ENCODE measurements at places on chromosomes 2 and 18.

DNA sequence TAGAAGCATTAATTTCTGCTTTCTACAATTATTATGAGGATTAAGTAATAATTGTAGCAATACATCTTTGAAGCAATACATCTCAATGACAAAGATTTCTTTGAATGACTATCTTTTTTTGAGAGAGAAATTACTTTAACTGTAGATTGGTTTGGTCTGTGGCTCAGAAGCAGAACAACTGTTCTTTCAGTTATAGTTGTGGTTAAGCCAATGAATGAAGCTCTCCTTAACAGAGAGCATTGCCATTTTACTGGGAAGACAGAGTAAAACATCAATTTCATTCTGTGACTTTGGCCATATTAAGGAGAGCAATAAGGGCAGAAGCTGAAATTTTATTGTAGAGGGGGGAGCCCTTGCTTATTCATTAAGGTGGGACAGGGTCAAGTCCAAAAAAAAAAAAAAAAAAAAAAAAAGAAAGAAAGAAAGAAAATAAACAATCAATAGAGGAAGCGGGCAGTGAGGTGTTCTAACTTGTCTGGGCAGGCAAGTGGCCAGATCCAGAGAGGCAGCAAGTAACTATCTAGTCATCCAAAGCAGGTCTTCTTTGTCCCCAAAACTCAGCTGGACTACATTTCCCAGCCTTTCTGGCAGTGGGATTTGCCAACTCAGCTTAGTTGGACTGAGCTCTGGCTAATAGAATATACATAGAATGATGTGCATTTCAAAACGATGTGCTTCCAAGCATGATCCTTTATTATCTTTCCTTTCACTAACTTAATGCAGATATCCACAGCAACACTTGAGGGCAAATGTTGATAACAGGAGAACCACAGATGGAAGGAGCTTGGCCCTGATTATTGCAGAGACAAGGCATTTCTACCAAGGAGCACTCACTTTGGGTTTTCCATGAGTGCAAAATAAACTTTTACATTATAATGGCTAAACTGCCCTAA is 462.7 kb upstream of the CDH20 start:
- DNase-seq = peak; percentile 26

DNA sequence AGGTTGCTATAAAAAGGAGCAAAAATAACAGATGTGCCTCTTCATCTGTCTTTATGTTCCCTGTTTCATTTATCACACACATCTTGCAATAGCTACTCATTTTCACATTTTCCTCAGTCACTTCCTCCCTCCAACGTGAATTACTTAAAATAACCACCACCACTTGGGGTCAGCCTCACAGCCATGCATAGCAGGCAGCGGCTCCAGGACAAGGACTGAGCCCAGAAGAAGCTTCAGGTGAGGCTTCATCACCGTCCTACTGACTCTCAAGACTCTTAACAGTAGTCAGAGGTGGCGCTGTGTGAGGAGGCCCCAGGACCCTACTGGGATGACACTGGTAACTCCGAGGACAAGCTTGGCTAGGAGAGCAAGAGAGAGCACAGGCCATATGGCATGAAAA is 15.5 kb upstream of the ST8SIA5 start:
- DNase-seq = no peak

GRCh38 chr2:10079266-10079869 is 843 bp downstream of the CYS1 start:
- DNase-seq = no peak

- peak; percentile 42 for DNase-seq
These were observed 92.3 kb upstream of the SMAD2 start for GRCh38 chr18:48022531-48023329.

- no peak for DNase-seq
These were observed 614.1 kb upstream of the SETBP1 start for GRCh38 chr18:44066541-44066940.

DNA sequence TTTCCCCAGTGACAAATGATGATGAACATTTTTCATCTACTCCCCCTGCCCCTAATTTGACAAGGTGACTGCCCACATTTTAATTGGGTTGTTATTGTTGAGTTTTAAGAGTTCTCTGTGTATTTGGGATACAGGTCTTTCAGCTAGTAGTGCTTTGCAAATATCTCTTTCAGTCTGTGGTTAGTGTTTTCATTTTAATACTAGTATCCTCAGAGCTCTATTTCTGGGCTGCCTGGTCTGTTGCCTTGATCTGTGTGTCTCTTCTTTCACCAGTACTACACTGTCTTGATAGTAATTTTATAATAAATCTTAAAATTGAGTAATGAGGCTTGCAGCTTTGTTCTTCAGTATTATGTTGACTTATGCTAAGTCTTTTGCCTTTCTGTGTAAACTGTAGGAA is 19.7 kb downstream of the EIF5B start:
- DNase-seq = no peak

DNA sequence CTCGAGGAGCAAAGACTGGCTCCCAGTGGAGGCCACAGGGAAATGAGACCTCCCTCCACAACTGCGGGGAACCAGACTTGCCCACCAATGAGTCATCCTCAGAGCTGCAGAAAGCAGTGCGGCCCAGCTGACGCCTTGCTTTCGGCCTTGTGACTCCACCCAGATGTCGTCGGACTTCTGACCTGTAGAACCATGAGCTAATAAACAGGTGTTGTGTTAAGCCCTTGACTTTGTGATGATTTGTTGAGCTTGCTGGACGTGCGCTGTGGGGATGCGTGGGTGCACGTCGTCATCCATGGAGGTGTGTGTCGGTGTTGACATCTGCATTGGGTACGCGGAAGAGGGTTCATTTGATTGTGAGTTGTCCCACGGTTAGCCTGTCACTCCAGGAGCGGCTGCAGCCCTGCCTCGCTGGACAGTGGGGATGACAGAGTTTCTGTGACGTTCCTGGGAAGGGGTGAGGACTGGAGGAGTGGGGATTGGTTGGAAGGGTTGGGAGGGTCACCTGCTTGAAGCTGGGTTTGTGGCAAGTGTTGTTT is 154.1 kb downstream of the SH3BP4 start:
- DNase-seq = no peak

- no peak for DNase-seq
These were observed 23.0 kb downstream of the CYTIP start for GRCh38 chr2:157420771-157421323.

- DNase-seq = no peak
These were observed 26.6 kb downstream of the METTL8 start for GRCh38 chr2:171407030-171407675.

DNA sequence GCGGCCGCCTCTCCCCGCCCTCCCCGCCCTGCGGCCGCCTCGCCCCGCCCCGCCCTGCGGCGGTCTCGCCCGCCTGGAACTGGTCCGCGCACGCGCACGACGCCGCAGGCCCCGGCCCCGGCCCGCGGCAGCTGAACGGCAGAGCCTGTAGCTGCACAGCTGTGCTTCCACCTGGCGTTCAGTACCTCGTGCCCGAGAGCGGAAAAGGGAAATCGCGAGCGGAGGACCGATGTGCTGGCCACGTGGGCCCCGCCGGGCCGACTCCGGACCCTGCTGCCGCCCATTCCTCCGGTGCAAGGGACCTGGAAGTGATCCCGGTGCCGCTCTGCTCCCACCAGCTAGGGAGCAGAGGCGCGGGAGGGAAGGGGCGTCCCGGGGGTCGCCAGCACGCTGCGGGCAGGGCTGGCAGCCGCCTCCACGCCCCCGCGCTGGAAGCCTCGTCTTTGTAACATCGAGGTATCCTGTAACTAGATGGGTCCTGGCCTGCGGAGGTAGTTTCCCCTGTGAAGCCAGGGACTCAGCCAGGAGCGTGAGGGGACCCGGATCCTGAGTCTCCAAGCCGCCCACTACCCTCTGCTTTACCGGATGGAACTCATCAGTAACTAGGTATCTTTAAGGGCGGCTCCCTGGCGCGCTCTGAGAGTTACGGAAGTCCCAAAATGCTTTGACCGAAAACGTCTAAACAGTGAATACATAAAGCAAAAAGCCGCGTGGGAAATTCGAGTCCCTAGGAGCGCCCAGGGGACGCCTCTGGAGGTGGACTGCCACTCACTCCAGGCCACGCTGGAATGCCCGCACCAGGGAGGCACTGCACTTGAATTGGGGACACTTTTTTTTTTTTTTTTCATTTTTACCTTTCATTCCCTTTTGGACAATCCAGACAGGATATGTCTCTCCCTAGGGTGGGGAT is 704 bp upstream of the ODC1 start:
- DNase-seq = peak; percentile 93

DNA sequence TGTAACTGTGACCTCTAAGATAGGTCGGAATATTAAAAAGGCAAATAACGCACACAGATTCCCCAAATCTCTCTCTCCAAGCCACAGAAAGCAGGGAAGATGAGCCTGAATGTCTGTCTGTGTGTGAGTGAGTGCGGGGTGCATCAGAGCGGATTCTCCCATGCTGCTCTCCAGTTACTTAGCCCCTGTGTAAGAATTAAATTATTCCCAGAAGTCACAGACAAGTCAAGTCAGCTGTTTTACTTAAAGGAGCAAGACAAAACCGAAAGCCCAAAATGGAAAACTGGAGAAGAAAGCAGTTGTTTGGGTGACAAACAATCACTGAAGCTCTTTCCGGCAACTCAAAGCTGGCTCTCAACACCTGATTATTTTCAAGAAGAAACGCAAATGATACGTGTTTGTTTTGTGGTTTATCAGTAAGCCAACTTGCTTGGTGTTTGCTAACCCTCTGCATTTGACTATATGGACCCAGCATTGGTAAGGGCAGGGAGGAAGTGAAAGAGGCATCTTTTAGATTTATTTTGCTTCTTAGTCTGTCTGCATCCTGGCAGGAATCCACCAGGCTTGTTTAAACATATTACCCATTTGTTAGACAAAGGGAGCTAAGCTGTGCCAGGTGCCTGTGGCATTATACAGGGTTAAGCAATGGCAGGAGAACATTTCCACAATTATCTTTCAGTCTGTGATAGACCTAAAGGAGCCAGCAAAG is 121.5 kb upstream of the CREB1 start:
- DNase-seq = no peak

- no peak for DNase-seq
These were observed 12.8 kb downstream of the SLC30A3 start for GRCh38 chr2:27249891-27250651.

- DNase-seq = no peak
These were observed 65.5 kb downstream of the STEAP3 start for GRCh38 chr2:119289093-119289492.

DNA sequence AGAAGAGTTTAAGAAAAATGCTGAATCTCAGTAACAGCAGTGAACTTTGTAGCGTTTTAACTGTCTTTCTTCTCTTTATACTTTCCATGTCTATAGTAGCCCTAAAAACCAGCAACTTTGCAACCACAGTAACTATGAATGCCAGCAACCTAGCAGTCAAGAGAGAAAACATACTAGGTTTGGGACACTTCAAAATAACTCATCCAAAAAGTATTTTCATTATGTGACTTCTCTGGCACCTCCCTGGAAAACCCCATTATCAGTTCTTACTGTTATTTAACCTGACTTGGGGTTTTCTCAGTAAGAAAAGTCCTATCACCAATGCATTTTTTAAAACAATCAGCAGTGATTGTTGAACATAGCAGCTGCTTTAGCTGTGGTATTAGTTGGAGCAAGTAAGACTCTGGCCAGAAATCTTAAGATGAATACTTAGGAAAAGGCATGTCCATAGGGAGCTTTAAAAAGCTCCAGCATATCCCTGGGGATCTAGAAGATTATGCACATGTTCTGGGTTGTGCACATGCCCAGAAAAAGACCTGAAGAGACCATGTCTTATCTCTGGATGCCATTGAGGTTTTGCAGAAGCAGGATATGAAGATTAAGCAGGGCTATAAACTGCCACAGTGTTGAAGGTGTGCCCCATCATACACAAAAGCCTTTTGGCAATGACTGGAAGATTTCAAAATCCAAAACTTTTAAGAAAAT is 411.3 kb downstream of the CMPK2 start:
- no peak for DNase-seq

DNA sequence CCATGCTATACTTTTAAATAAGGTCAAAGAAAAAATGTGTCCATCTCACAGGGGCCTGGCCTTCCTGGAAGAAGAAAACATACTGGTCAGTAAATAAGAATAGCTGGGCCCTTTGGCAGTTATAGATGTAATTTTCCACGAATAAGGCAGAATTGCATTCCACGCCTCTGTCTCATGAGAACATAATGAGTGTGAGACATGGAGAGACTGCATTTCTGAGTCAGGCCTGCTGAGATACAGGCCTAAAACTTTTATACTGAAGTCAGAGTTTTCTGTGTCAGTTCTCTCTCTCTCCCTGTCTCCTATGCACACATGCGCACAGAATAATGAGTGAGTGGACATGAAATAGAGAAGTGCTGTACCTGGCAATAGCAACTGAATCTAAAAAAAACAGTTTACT is 20.4 kb upstream of the IL1R1 start:
- peak; percentile 51 for DNase-seq

GRCh38 chr2:12730265-12730664 is 13.5 kb downstream of the TRIB2 start:
- no peak for DNase-seq

GRCh38 chr2:47640356-47640755 is 142.6 kb upstream of the MSH6 start:
- no peak for DNase-seq

GRCh38 chr2:171837736-171838135 is 56.3 kb downstream of the SLC25A12 start:
- no peak for DNase-seq

DNA sequence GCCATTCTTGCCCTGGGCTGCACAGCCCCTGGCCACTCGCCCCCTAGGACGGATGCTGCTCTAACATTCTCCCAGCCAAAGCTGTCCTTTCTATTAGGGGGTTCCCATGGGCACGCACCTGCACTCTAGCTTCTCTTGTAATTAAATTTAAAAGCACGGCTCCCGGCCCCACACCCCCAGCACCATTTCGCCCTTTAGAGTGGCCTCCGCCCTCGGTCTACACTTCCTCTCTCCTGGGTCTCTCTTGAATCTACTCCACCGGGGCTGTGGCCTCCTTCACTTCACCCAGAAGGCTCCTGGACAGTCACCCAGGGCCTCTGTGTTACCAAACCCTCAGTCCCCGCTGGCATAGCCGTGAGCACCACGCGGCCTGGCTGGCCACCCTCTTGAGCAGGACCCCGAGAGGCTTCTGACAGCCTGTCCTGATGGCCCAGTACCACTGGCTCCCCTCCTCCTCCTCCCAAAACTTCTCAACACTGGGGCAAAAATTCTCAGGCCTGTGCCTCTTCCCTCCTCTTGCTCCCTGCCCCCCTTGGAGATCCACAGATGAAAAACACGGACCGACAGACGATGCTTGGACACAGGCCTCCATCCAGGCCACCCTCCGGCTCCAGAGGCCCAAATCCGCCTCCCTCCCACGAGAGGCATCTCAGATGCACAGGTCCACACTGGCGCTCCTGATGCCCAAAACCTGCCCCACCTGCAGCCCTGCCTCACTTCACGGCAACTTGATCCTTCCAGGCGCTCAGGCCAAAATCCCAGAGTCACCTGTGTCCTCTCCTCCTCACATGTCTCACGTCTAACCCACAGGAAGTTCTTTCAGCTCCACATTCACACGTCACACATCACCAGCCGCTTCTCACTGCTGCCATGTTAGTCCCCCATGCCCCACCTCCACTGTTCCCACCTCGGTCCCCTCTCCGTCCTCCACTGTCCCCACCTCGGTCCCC is 6.9 kb upstream of the RAB17 start:
- DNase-seq = no peak

DNA sequence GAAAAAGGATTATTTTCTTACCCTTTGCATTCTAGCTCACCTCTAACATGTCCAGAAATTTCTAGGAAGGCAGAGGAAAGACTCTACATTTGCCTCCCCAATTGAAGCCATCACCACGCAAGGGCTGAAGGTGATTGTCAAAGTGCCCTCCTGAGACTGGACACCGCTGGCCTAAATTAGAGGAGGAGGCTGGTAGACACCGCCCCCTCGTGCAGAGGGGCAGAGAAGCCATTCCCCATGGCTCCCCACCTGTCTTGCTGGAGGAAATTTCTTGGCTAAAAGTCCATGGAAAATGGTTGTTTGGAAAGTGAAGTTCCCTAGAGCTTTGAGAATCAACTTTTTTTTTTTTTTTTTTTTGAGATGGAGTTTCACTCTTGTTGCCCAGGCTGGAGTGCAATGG is 31.3 kb upstream of the CREB1 start:
- no peak for DNase-seq
